ENCODE measurements at places on chromosomes 12 and 14.

DNA sequence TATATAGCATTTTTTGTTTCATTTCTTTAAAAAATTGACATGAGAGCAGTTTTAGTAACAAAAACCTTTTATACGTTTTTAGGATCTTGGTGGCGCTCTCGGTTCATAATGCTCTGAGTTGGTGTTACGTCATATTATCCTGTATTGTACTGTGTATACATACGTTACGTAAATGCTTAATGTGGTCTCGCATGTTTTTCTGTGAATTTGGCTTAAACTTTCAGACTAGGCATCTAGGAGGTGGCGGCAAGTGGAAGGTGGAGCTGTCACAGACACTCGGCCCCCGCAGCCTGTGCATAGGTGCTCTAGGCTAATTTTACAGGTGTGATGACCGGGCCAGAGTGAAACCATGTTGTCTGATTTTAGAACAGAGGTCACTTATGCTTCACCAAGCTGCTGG, 60.0 kb downstream of the PPP2R5C start:
- no peak for DNase-seq

- DNase-seq: peak; percentile 89
Observed at GRCh38 chr12:59839514-59839913, 243.7 kb downstream of the SLC16A7 start.

GRCh38 chr12:5689773-5690172, 255.3 kb downstream of the ANO2 start:
- peak; percentile 15 for DNase-seq

DNA sequence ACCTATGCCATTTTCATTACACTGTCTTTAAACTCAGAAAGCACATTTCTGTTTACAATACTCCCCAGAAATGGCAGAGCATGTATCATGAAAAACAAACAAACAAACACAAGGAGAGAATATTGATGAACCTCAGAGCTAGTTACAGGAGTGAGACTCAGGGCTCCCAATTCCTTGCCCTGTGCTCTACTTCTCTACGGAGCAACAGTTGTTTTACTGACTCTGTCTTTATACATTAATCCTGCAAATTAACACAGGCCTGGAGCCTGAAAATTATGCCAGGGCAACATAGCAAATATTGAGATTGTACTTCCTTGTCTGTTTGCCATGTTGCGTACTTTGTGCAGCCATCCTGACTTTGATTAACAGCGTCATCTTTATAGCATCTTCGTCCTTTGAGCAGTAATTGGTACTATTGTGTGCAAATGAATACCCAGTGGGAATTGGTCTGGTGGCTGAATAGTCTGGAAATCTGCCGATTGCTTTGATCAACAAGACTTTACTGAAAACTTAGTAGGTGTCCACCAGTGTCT, 15.2 kb upstream of the AKAP6 start:
- no peak for DNase-seq

- DNase-seq: no peak
Observed at GRCh38 chr12:115541891-115542421, 735.5 kb downstream of the MED13L start.

- DNase-seq: no peak
Observed at GRCh38 chr12:65924716-65925115, 100.4 kb downstream of the HMGA2 start.

DNA sequence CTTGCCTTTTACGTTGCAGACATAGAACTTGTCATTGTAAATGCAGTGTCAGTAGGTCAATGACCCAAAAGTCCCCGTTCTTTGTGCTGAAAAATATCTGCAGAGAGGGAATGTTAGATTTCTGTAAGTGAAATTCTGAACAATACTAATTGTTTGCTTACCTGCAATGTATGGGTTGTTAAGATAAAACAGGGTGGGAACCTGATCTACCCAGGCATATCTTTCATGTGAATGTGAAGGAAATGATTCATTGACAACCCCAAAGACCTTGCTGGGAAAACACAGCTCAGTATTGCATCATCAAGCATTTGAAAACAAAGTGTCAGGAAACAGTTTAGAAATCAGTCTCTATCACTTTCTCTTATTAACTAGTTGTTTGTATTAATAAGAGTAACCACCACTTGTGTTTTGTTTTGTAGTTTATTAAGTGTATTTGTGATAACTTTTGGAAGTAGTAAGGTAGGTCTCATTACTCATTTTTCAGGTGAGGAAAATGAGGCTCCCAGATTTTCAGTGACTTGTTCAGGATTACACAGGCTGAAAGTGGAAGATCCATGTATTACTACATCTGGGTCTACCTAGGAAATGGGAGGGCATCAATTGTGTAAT, 57.9 kb upstream of the SLC38A2 start:
- DNase-seq: peak; percentile 54

DNA sequence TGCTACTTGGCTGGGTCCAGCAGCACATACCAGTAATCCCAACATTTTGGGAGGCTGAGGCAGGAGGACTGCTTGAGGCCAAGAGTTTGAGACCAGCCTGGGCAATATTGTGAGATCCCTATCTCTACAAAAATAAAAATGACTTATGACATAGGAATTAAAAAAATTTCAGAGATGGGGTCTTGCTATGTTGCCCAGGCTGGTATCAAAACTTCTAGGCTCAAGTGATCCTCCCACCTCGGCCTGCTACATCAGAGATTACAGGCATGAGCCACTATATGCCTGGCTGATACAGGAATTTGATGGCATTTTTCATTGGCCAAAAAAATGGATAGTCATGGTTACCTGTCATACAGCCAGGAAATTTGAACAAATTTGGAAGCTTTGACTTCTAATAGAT, 54.6 kb downstream of the ZC3H14 start:
- DNase-seq: no peak

DNA sequence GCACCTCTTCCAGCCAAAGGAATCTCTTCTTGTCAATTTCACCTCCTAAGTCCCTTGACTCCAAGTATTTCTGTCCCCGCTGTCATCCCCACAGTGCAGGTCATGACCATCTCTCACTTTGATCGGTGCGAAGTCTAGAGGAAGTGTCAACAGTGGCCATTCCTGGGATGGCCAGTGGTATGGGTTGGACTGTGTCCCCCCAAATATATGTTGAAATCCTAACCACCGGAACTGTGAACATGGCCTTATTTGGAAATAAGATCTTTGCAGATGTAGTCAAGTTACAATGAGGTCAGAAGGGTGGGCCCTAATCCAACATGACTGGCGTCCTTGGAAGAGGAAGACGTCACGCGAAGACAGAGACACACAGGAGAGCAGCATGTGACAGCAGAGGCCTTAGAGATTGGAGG, 155.9 kb upstream of the PRMT8 start:
- no peak for DNase-seq

GRCh38 chr12:12506496-12506890, 56.2 kb downstream of the DUSP16 start:
- DNase-seq: no peak

DNA sequence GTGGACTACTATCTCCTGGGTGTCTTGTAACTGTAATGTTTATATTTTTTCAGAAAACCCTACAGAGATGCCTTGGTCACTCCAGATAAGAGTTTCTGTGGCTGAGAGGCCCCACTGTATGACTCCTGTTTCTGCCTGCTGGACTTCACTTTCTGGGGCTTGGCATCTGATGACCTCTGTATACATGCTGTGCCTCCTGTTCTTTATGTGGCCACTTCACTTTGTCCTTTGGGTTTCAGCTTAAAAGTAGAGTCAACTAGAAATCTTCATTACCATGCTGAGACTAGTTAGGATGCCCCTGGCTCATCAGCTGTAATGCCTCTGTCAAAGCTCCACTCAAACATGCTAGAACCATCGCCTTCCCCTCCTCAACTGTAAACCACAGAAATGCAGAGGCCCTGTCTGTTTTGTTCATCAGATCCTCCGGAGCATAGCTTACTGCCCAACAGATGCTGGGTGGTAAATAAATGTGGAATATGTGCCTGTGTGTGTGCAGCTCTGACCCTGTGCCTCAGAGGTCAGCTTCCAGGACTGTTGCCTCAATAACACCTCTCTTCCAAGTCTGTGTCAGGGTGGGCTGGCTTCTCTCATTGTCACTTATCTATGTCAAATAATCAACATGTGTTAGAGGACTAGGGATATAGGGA, 25.5 kb downstream of the ZNF664 start:
- DNase-seq: no peak

GRCh38 chr14:41393512-41393911, 213.2 kb upstream of the LRFN5 start:
- no peak for DNase-seq

- DNase-seq: no peak
Observed at GRCh38 chr12:12976366-12976765, 23.7 kb downstream of the HEBP1 start.

DNA sequence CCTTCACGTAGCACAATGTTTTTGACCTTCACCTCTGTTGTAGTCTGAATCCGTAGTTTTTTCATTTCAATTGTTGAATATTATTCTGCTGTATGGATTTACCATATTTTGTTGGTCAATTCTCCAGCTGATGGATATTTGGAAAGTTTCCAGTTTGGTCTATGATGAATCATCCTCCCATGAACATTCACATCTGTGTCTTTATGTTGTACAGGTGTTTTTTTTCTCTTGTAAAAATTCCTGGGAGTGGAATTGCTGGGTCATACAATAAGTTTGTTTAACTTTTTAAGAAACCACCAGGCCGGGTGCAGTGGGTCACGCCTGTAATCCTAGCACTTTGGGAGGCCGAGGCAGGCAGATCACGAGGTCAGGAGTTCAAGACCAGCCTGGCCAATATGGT, 36.7 kb upstream of the GNG2 start:
- DNase-seq: no peak

DNA sequence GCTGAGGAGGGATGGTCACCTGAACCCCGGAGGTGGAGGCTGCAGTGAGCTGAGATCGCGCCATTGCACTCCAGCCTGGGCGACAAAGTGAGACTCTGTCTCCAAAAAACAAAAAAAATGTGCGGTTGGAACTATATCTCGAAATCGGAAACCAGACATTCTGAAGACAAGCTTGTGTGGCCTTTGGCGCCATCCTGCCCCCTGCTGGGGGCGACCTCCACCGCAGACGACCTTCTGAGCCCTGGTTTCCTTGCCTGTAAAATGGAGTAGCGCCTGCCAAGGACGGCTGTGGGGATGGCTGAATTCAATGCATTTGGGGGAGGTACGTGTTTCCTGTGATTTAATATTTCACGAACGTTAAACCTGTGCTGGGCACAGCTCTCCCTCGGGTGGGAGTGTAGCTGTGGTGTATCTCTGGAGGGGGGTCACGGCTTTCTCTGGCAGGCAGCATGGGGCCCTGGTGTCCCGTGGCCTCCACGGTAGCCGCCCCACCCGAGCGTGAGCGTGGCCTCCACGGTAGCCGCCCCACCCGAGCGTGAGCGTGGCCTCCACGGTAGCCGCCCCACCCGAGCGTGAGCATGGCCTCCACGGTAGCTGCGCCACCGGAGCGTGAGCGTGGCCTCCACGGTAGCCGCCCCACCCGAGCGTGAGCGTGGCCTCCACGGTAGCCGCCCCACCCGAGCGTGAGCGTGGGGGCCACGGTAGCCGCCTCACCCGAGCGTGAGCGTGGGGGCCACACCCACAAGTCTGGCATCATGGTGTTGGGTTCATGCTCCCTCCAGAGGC, 55.3 kb downstream of the LRCOL1 start:
- DNase-seq: peak; percentile 59

GRCh38 chr12:93413064-93413463, 28.7 kb downstream of the UBE2N start:
- DNase-seq: no peak

GRCh38 chr12:105418821-105419291, 88.4 kb downstream of the C12orf75 start:
- DNase-seq: no peak

DNA sequence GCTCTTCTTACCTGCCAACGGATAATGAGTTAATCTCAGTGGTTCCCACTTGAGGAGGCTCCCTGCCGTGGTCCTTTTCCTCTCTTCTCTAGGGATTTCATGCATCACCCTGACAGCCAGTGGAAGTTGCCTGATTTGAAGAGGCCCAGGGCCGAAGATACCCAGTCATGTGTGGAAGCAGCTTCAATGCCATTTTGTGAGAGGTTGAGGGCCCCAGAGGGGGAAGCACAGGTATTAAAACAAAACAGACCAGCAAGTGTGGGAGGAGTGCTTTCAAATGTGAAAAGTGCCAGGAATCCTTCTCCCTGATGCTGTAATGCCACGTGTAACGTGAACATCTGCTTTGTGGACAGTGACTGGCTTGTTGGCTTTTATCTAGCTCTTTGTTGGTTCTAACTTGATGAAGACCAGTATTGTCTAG, 1.5 kb downstream of the TCP11L2 start:
- no peak for DNase-seq

- DNase-seq: no peak
Observed at GRCh38 chr12:108782971-108783370, 51.7 kb upstream of the CORO1C start.

DNA sequence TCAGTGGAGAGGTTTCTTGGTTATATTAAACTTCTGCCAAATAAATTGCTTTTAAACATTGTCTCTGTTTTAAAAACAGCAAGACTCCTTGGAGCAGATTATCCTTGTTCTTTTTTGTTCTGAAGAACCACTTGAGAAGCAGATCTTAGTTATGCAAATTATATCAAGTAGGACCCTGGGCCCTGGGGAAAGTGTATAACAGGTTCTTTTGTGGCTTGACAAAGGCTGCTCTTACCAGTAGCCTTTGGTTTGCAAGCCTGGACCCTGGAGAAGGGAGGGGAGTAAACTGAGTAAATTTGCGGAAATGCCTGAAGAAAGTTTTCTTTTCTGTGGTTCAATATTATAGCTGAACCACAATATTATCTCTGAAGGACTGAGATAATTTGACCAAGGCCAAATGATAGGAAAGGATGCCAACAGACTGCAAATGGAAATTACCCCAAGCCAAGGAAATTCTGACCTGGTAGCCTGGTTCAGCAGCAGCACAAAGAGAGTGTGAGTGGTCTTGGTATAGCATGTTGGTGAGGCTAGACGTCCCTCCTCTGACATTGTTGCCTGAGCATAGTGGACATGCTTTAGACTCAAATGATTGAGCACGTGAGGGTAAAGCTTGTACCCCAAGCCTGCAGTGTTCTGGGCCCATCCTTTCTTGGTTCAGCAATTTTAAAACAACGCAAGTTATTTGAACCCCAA, 30.4 kb upstream of the SIX1 start:
- no peak for DNase-seq

- DNase-seq: no peak
Observed at GRCh38 chr12:132873724-132874123, 13.7 kb downstream of the CHFR start.

GRCh38 chr14:61581955-61582615, 113.2 kb upstream of the HIF1A start:
- DNase-seq: no peak

DNA sequence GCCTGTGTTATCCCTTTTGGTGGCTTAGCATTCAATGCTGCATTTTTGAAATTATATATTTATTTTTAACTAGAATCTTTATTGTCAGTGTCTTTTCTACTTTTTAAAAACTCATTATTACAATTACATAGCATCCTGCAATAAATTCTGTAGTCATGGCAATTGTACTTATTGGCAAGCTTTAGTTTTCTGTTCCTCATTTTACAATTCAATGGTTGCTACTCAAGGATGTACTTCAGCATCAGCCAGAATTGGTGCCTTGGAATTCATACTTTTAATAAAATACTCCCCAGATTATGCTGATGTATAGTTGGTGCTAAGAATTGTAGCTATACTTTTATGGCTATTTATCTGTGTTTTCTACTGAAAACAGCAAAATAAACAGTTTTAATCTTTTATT, 1756.8 kb upstream of the SEL1L start:
- no peak for DNase-seq

GRCh38 chr12:47805417-47805816, 14.3 kb downstream of the HDAC7 start:
- DNase-seq: no peak

- no peak for DNase-seq
Observed at GRCh38 chr12:67390273-67390672, 121.1 kb downstream of the CAND1 start.
